Activated T-helper 9 cell treated with anti-CD3 and anti-CD28 coated beads, Interleukin-2, amount 50 U/mL, for 16 hours (primary cell): ENCODE measurements at places on chromosomes 11 and 22.

- DNase-seq: no peak
Measured at GRCh38 chr11:38990841-38991240, 2392.8 kb upstream of the RAG2 start.

DNA sequence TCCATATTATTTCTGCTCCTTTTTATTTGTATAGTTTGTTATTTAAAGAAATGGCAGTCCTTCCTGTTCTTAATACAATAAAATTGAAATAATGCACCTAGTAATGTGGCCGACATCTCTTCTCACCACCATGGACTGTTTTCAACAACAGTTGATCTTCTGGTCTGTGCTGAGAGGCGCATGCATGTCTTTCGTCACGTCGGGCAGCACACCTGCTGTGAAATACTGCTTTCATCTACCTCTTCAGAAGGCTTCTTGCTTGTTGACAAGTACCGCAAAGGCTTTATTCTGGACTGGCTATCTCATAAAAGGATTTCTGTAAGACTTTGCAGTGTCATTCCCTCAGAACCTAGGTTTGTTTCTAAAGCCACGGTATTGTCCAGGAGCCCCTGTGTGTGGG lies 13.9 kb upstream of the MYO18B start:
- no peak for DNase-seq

DNA sequence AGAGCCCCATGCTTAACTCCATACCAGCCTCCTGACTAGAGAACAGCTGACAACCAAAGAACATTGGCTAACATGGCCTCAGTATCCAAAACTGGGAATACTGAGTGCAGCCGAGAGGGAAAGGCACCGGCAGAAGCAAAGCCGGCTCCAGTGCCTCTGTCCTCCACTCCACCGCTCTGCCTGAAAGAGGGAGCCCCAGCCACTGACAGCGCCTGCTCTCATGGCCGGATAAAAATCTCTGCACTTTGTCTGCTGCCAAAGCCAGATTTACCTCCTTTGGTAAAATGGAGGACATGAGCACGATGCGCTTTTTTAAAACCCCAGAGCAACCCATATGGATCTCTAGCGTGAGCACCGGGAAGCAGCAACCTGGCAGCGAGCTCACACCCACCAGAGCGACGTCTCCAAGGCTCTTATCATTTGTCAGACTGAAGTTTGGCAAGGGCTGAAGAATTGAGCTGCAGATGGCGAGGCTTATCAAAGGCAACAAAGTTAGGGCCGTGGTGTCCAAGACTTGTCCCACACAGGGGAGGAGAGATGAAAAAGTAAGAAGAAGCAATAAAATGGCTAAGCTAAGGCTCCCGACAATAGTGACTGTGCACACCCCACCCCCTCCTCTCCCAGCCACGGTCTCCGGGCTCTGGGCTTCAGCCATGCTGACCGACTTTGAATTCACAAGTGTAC lies 71.4 kb downstream of the EFCAB6 start:
- DNase-seq: no peak

GRCh38 chr11:63622323-63622722 lies 8.1 kb upstream of the PLAAT3 start:
- DNase-seq: no peak

GRCh38 chr11:58567889-58568512 lies 7.7 kb downstream of the LPXN start:
- DNase-seq: peak; percentile 68

DNA sequence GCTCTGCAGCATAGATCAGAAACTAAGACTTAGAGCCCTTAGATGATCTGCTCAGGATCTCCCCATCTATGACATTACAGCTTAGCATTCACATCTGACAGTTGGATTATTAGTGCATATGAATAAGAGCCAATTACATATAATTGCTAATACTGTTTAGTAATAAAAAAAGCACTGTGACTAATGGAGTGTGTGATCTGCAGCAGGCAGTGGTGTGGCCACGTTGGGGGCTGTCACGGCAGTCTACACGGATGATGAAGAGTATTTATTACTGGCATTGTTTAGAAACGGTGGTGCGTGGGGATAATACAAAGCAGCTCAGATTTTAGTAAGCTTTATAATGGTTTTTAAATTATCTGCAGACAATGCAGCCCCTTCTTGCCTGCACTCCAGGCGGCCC lies 93.5 kb upstream of the TIMP3 start:
- DNase-seq: no peak

DNA sequence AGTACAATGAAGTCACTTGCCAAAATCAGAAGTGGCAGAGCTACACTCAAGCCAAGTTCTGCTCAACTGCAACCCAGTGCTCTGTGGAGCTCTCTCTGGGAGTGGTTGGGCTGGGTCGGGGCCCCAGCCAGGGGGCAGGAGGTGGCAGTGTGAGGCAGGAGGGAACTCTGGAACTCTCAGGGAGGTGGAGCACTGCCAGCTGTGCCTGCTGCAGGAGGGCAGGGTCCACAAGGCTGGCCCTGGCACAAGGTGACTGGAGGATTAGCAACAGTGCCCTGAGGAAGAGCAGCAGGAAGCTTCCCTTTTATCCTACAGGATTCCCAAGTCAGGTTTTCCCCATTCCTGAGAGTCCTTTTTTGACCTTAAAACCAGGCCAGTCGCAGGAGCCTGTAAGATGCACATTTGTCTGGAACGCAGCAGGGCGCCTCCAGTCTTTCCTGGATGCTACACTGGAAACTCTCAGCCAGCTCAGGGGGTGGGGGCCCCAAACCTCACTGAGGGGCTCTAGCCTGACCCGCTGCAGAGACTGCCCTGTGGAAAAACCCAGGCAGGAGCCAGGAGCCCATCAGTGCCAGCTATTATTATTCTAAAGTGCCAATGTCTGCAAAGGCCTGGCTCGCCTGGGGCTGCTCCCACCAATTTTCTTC lies 31.8 kb downstream of the DKK3 start:
- no peak for DNase-seq

DNA sequence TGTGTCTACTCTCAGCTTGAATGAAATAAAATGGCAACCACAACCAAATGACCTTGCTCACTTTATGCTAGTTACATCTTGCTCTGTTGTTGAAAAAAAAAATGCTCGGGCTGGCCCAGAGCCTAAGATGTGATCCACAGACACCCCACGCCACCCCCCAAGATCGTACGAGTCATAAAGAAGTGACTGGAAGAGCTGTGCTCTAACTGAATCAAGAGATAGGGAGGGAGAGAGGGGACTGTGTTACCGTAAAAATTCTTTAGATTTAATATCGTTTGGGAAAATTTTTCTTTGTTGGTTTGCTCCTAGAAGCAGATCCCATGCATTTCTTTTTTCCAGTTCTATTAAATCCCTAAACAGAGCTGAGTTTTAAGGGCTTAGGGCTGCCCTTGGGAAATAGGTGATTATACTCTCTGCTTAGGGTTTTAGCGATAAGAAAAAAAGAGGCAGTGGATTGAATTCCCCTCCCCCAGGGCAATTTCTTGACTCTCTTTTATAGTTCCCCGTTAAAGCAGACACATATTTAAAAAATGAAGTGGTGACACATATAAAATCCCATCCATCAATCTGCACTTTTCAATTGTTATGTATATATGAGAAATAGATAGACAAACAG lies 14.5 kb downstream of the MAML2 start:
- no peak for DNase-seq

GRCh38 chr11:56705784-56706396 lies 7.0 kb downstream of the OR9G1 start:
- no peak for DNase-seq

- DNase-seq: no peak
Measured at GRCh38 chr11:119531623-119532022, 108.7 kb upstream of the THY1 start.

DNA sequence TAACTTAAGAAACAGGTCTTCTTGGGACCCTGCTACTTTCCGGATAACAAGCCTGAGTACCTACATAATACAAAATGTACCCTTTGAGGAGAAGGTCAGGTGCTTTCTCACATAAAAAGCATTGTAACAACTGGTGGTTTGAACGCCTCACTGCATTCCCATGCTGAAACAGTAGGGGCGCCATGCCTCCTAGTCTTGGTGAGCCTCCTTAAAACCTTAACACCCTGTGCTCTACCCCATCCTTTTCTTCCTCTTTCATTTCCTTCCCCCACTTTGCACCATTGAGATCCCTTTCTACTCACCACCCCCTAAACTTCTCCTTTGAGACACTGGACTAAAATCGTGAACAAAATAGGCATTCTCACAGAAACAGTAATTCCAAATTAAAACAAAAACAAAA lies 729.3 kb downstream of the NTM start:
- DNase-seq: no peak

GRCh38 chr11:13160806-13161205 lies 116.8 kb upstream of the BMAL1 start:
- DNase-seq: no peak

DNA sequence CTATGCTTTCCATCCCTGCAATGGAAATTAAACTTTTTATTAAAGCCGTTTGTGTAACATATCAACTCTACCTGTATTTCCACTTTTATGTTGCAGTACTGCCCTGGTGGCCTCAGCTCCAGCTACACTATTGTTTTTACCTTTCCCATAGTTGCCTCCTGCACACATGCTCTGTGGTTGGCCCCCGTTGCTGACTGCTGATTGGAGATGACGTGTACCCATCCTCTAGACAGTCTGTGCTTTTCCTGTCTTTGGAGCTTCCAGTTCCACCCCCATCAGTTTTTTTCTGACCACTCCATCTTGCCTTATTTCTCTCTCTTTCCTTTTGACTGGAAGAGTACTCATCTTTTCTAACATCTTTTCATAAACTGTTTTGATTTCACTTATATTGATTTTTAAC lies 123.8 kb downstream of the TEAD1 start:
- DNase-seq: no peak

GRCh38 chr11:112928136-112928535 lies 33.1 kb upstream of the NCAM1 start:
- no peak for DNase-seq

GRCh38 chr11:126165311-126165720 lies 46.1 kb downstream of the RPUSD4 start:
- no peak for DNase-seq

DNA sequence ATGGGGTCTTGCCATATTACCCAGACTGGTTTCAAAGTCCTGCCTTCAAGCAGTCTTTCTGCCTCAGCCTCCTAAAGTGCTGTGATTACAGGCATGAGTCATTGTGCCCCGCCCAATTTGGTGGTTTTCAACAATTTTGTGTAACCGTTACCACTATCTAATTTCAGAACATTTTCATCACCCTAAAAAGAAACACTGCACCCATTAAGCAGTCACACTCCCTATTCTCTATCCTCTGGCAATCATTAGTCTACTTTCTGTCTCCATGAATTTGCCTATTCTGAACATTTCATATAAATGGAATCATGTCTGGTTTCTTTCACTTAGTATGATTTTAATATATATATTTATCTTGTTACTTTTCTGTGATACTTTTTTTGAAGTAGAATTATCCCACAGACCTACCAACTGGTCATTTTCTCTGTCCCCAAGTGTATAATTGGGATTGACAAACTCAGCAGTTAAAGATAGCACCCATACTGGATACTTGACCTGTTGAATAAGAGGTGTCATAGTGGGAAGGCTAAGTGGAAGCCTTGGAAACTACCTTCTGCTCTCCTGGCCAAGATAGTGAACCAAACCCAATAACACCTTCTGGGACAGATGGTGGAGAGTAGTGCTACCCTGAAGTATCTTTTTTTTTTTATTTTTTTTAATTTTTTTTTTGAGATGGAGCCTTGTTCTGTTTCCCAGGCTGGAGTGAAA lies 64.8 kb downstream of the STIM1 start:
- peak; percentile 60 for DNase-seq

DNA sequence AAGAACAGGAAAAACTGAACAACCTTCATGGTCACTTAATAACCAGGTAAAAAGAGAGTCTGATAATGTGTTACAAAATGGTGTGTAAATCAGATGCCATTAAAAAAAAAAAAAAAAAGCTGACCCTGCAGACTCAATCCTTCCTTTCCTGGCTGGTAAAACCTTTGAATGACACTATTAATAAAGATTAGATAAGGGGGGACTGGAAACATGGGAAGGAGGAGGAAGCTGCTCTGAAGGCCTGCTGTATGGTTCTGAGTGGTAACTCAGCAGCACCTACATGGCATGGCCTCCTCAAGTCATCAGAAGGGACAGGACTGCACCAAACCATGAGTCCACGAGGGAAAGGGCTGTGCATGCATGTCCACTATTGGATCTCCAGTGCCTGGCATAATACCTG lies 18.0 kb upstream of the SWAP70 start:
- no peak for DNase-seq

- DNase-seq: no peak
Measured at GRCh38 chr11:316891-317301, 3.1 kb downstream of the IFITM1 start.

- no peak for DNase-seq
Measured at GRCh38 chr11:61996933-61997332, 29.5 kb upstream of the FTH1 start.

DNA sequence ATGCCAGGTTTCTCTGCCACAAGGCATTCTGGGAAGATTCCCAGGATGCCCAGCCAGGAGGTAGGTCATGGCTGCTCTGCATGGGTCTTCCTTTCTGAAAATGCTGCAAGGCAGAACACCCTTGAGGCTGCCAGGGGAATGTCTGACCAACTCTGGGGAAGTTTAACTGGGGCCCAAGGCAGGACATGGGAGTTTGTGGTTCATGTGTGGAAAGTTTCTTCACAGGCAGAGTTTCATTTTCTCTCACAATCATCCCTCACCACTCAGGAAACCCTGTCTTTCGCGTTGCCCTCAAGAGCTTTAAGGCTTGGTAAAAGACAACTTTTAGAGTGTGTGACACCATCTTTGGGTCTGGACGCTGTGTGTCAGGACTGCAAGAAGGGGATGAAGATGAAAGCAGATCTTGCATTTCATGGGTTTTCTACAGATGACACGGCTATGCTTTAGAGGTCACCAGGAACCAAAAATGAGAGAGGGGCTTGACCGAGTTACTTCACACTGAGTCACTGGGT lies 133.5 kb downstream of the CD44 start:
- DNase-seq: peak; percentile 10

DNA sequence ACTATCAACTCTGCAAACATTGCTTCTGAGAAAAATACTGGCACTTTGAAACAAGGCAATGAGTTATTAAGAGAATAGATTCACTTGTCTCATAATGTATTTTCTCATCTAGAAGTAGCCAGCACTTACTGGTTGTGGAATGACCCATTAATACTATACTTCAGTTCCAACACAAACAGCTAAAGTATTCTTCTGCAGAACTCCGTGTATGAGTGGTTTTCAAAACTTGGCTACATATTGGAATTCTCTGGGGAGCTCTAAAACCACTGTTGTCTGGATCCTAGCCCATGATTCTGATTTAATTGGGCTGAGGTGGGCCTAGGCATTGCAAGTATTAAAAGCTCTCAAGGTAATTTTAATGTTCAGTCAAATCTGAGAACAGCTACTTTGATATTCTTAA lies 1416.4 kb upstream of the RAG2 start:
- no peak for DNase-seq

- no peak for DNase-seq
Measured at GRCh38 chr11:15204711-15205110, 90.0 kb downstream of the INSC start.

- no peak for DNase-seq
Measured at GRCh38 chr22:35742342-35743100, 24.8 kb downstream of the APOL5 start.

- DNase-seq: no peak
Measured at GRCh38 chr22:43591380-43591779, 179.6 kb downstream of the MPPED1 start.
